Stimulated activated naive CD4-positive, alpha-beta T cell (primary cell): ENCODE measurements at places on chromosomes 6 and 20.

- no peak for DNase-seq
These were observed 50.5 kb upstream of the SSTR4 start for GRCh38 chr20:22984606-22985005.

GRCh38 chr6:32195902-32196681 is 3.6 kb upstream of the GPSM3 start:
- no peak for DNase-seq

GRCh38 chr6:149094934-149095351 is 222.6 kb upstream of the TAB2 start:
- no peak for DNase-seq

DNA sequence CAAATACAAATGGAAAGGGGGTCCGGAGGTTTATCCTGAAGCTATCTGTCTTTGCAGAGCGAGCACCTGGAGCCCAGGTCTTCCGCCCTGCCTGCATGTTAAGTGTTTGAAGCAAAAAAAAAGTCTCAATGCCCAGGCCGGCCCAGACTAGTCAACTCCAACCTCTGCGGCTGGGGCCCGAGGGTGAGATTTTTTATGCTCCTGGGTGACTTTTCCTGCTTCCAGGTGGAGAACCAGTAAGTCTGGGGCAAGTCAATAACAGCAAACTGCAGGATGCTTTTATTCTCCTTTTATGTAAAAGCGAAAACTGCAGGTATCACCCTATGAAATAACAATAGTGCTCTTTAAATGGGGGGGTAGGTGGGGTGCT is 2.0 kb upstream of the ZBP1 start:
- DNase-seq, result no peak

DNA sequence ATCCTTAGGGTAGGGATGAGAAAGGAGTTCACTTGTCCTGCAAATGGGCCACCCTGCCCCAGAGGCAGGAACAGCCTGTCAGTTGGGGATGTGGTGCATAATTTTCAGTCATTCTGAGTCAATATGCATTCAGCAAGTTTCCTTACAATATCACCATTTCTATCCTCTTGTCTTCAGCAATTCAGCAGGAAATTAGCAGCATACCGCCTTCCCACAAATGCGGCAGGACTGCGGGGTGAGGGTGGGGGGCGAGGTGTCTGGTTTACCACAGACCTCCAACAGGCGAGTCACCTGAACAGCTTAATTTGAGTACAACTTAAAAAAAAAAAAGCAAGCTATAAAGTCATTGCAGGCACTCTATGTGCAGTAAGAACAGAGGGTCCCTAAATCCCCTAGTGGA is 126.8 kb downstream of the MAP3K7 start:
- no peak for DNase-seq

DNA sequence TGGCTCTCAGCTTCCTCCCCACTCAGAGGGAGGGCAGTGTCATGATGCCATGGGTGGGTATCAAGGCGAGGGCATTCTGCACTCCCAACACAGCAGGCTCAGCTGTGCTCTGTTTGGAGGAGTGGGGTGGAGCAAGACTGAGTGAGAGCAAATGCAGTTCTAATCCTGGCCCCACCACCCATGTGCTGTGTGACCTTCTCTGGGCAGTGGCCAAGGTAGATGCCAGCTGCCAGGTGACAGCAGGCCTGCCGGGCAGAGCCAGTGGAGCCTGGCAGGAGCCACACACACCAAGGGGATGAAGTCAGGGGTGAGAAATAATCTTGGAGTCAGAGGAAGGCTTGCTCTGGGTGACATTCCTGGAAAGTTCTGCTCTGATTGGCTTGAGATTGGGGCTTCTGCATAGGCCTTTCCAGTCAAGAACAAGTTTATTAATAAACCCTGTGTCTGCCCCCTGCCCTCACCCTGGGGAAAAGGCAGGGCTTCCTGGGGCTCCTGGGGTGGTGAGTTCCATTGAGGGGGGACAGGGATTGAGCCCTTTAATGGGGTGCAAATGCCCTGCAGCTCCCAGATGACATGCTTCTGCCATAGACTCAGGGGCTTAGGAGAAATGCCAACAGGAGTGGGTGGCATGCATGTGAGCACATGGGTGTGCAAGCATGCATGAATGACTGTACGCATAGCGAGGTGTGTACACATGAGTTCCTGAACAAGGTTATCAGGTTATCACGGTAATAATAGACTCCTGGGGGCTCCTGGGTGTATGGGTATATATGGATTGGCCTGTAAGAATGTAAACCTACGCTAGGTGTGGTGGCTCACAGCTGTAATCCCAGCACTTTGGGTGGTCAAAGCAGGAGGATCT is 134.2 kb downstream of the MRPL14 start:
- no peak for DNase-seq

- DNase-seq, result no peak
These were observed 114.5 kb upstream of the SCGN start for GRCh38 chr6:25537349-25538018.

- DNase-seq, result no peak
These were observed 133.6 kb downstream of the SYNE1 start for GRCh38 chr6:152503546-152503945.

- DNase-seq, result no peak
These were observed 23.8 kb downstream of the SMLR1 start for GRCh38 chr6:130851026-130851425.

DNA sequence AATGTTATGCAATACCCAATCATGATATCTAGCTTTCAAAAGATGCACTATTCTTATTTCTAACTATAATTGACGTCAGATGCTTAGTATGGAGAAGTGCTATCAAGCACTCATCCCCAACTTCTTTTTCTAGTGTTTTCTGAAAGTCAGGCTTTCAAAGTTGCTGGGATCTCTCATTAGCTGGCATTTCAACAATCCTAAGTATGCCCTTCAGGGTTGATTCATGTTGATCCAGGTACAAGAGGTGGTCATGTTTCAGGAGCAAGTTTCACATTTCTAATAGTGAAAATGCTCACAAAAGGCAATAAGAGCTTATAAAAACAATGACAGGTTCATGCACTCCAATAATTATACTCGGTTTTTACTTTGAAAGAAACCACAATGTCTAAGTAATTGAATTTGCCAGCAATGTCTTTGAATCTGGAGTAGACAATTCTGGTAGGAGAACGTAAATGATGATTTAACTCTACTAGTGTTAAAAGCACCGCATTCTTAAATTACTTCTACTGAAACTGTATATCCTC is 193.7 kb upstream of the KHDRBS2 start:
- DNase-seq, result no peak

GRCh38 chr20:36439040-36439730 is 102.1 kb upstream of the MYL9 start:
- DNase-seq, result peak; percentile 53

- DNase-seq, result no peak
These were observed 81.2 kb downstream of the SPTLC3 start for GRCh38 chr20:13089950-13090469.

GRCh38 chr6:82442061-82442719 is 78.6 kb downstream of the TPBG start:
- DNase-seq, result no peak

DNA sequence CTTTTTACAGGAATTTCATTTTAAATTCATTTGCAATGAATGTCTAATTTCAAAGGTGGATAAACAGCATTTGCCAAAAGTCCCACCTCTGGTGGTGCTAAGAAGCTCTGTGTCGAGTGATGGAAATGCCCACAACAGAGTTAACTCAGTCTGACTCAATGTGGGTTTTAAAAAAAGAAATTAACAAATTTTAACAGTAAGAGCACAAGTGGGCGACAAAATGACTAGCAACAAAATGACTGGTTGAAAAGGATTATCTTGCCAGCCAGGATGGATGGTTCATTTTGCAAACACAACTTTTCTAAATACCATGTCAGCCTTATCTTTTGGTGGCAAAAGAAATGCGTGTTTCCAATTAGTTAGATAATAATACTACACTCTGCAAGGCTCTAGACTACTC is 14.3 kb upstream of the TAGAP start:
- DNase-seq, result no peak

DNA sequence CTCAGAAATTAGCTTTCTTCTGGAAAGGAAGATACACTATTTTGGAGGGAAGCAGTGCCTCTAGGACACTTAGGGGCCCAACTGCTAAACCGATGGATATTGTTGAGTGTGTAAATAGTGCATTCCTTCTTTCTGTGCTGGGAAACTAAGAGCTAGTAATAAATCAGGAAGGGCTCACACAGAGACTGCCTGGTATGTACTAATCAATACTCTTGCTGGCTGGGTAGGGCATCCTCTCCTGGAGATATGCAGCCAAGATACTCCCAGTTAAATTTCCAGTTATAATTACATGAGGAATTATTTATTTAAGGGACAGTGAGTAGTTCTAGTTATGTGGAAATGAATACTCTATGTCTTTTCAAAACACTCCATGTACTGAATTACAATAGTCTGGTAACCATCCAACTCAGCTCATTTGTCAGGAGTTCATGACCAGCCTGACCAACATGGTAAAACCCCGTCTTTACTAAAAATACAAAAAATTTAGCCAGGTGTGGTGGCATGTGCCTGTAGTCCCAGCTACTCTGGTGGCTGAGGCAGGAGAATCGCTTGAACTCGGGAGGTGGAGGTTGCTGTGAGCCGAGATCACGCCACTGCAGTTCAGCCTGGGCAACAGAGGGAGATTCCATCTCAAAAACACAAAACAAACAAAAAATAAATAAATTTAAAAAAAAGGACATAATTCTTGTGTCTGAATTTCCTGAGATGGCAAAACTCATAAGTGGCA is 100.0 kb downstream of the OR2B2 start:
- no peak for DNase-seq

DNA sequence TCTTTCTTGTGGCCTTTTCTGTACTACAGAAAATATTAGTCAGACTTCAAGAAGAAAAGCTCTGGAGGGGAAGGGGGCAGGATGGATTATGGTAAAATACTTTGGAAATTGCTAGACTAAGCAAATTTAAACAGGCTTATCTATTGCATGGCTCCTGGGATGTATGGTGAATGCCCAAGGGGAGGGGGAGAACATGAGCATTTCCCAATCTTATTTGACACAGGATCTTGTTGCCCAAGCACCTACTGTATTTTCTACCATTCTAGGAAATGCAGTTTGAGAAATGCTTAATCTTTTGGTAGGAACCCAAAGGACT is 86.1 kb upstream of the LAMP5 start:
- no peak for DNase-seq

GRCh38 chr6:29809249-29809648 is 18.4 kb upstream of the HLA-G start:
- no peak for DNase-seq

GRCh38 chr6:116514111-116514510 is 2.7 kb downstream of the CALHM5 start:
- no peak for DNase-seq

DNA sequence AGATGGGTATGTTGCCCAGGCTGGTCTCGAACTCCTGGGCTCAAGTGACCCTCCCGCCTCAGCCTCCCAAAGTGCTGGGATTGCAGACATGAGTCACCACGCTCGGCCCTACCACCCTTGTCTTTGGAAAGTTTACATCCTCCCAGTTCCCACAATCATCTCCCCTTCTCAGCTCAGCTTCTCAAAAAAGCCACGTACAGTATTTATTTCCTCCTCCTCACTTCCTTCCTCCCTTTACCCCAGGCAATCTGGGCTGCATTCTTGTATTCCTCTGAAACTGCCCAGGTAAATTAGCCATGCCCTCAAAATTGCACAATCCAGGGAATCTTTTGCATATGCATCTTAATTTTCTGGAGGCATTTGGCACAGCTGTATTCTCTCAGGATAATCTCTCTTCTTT is 7.4 kb upstream of the SLC23A2 start:
- no peak for DNase-seq

- no peak for DNase-seq
These were observed 449.6 kb downstream of the KIF16B start for GRCh38 chr20:16123623-16124022.

DNA sequence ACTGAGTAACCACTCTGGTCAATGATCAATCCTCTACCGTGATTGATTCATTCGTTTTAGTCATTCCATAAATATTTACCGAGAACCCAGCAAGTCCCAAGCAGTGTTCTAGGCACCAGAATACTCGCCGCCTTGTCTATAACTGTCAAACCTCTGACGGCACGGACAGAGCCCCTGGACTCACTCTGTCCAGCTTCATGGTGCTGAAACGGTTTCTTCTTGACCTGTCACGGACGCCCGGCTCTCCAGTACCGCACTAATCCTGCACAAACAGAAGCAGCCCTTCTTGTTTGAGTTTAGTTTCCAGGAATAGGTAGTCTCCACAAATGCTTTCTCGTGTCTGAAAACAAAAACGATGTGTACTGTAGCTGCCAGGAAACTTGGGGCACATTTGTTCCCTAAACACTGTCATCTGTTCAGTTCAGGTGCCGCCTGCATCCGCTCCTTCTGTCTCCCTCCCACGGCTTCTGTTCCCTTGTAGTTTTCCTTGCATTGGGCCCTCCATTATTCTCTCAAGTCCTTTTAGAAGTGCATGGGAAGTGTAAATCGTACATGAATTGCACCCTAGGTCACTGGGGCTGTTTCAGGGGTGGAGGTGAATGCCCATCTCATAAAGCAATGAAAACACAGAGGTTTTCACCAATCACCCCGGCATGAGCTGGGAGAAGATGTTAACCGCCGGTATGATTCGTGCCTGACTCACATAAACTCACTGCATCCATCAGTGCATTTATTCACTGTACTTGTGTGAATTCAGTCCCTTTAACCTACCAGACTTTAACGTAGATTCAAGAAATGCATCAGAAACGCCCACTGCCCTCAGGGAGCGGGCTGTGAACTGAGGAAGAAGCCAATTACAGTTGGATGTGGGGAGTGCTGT is 209.3 kb upstream of the CDH4 start:
- no peak for DNase-seq

DNA sequence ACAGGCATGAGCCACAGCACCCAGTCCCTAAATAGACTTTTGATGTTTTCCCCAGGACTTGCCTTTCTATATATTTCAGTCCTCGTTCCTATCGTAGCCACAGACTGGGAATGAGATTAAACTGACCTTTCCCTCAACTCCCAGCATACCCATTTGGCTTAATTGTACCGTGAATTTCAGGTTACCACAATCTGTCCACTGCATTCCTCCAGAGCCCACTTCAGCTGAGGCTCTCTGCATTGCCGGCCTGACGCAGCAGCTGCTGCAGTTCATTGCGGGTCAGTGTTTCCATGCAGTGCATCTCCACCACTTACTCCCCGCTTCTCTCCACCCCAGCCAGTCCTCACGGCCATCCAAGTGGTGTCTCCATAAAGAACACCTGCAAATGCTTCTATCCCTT is 103.1 kb upstream of the RIN2 start:
- no peak for DNase-seq

DNA sequence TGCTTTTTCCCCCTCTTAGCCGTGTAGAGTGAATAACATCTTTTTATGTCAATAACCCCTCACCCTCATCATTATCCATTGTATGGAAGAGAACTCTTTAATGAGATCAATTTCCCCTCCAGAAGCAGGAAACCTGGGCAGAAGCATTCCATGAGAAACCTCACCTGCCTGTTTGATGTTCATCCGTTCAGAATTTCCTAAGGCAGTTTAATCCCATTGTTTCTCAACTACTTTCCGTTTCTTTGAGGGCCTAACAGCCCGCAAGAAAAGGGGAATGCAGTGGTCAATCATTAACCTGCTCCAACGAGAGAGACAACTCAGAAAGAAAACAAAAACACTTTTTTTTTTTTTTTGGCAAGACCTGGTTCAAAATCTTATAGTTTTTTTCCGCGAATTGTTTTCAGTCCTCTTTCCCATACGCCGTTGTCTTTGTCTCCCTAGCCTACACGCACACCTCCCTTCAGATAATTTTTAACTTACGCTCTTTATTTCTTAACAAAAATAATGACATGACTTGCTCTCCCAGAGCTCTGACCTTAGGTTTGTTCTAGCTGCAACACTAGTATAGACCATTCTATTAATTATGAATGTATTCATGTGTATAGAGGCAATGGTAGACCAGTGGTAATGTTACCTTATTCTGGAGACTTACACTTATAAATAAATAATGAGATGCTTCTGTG is 25.6 kb upstream of the ID4 start:
- DNase-seq, result no peak

- DNase-seq, result no peak
These were observed 881.4 kb upstream of the GJE1 start for GRCh38 chr6:141251286-141251685.
